ENCODE measurements at places on chromosomes 1 and 21. TPM values are rescaled to one million over a fixed set of nuclear protein-coding genes. Genes with fewer than 3 reads are reported as not detected.

ZSWIM5 gene
- not detected for polyA plus RNA-seq

PRELP gene
- polyA plus RNA-seq, result 0.07 TPM

SLC6A9 gene
- polyA plus RNA-seq, result 14.7 TPM

KISS1 gene
- not detected for polyA plus RNA-seq

NBL1 gene
- 119 TPM for polyA plus RNA-seq

CCDC27 gene
- not detected for polyA plus RNA-seq
